SJSA1 (cell line): ENCODE measurements at places on chromosomes 16 and 17.

GRCh38 chr16:51756447-51757123, 605.5 kb upstream of the SALL1 start:
- DNase-seq: no peak

DNA sequence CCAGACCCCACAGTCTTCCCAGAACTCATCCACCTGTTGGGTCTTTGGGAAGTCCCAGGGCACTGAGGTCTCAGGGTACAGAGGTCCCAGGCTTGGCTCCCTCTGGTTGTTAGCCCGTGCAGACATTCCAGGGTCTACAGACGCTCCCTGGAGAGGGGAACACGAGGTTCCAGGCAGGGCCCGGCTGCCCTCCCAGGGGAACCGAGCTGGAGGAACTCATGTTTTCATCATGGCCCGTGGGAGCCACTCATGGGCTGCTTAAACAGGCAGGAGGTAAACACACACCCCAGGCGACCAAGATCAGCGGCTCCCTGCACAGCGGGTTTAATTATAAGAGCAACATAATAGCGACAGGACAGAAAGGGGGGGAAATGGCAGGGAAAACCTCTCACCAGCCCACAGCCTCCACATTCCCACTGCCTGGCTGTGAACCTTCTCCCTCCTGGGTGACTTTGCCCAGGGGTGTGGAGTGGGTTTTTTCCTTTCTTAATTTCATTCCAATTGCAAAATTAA, 36.5 kb downstream of the TRARG1 start:
- DNase-seq: no peak

DNA sequence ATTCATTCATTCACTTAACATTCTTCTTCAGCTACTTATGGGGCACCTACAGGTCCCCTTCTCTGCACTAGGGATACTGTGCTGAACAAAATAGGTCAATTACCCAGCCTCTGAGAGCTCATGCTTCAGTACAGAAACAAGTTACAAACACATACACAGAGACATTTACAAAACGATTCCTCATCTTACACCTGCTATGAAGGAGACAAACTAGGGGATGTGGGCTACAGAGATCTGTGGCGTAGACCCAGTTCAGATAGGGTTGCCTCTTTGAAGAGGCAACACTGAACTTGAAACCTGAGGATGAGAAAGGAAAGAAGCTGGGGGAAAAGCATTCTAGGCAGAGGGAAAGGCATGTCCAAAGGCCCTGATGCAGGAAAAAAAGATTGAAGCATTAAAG, 5.2 kb downstream of the IL21R start:
- no peak for DNase-seq

DNA sequence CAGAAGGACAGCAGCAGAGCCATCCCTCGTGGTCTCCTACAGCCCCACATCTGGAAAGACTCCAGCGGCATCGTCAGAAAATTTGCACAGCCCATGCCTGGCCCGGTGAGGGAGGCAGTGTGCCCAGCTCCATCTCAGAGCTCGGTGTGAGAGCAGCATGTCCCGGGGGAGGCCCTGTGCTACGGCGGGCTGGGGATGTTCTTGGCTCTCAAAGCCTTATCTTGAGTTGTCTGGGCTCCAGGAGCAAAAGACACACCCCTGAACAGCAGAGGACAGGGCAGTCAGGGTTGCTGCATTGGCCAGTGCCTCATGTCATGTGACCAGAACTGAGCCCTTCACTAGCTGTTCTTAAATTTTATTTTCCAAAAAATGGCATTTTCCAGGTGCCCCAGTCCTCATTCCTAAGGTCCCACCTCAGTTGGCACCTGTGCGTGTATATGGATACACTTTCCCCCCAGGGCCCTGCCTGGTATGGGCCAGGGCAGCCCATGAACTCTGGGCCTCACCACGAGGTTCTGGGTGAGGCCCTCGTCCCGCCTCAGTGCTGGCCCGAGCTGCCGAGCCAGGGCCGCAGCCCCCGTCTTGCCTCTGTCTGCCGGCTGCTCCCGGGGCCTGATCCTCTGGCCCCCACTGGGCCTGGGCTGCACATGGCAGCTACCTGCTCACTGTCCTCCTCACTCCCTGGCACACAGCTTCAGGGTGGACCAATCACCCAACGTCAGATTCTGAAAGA, 3.0 kb downstream of the NUDT16L1 start:
- DNase-seq: no peak

- DNase-seq: no peak
Measured at GRCh38 chr17:48645639-48646182, 19.6 kb upstream of the HOXB9 start.

- DNase-seq: no peak
Measured at GRCh38 chr17:80892900-80893603, 98.6 kb upstream of the CHMP6 start.

GRCh38 chr17:4810696-4811290, 3.8 kb downstream of the PLD2 start:
- DNase-seq: no peak

- DNase-seq: no peak
Measured at GRCh38 chr16:35221482-35222185, 1762.2 kb downstream of the TP53TG3F start.

DNA sequence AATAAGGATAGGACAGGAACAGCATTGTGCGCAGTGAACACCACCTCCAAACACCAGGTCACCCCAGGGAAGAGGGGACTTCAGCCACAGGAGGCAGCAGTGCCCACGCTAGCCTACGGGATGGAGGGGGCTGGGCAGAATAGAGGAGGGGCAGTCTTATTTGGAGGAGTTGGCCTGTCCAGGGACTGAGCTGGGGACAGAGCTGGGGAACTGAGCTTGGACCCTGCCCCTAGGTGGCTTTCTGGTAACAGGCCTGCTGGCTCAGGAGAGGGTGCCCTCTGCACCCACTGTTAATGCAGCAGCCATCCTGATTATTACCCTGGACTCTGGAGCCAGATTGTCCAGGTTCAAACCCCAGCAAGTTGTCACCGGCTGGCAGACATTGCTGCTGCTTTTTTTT, 9.3 kb downstream of the CCDC102A start:
- DNase-seq: no peak

- DNase-seq: no peak
Measured at GRCh38 chr16:26951950-26952349, 114.8 kb upstream of the C16orf82 start.

DNA sequence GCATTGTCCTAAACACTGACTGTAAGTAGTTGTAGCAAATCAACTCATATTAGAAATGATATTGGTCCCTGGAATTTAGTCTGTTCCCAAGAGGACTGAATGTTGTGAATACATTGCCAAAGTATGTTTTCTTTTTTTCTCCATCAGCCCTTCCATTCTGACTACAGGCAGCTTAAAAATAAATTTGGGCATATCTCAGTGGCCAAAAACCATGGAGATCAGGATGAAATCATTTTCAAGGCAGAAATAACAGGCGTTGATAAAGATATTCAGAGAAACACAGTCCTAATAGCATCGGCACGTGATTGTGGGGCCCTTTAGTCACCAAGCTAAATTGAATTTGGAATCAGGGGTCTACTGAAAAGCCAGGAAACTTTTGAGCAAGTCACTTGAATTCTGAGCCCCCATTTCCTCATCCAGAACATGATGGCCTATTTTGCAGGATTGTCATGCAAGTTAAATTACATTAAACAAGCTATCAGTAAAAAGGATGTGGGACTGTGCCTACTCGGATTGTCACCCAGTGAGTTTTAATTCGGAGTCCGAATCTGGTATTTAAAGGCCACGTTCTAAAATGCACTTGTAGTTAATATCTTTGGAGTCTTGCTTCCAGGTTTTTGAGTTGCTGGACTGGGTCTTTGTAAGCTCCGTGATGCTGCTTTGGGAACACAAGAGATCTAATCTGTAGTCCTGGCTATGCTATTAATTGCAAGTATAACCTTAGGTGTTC, 17.1 kb downstream of the HLF start:
- DNase-seq: no peak

- no peak for DNase-seq
Measured at GRCh38 chr16:79580453-79581191, 19.9 kb downstream of the MAF start.

GRCh38 chr17:63116967-63117830, 151.2 kb downstream of the TANC2 start:
- no peak for DNase-seq

DNA sequence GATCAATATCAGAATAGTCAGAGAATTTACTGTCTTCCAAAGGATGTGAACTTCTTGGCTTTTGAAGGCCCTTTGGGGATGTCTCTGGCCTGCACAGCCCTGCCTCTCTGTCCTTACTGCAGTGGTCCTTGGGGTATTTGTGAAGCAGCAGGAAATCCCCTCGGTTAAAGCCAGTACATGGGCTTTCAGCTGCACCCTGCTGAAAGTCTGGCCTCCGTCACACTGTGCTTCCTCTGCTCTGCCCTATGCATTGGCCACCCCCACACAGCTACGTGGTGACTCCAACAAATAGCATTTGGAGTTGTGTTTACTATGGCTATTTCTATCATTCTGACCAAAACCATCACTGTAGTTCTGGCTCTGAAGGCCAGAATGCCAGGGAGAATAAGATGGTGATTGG, 21.2 kb downstream of the SYCE1L start:
- no peak for DNase-seq

- DNase-seq: no peak
Measured at GRCh38 chr17:15981208-15981607, 18.3 kb downstream of the ZSWIM7 start.

- no peak for DNase-seq
Measured at GRCh38 chr17:50829332-50829731, 6.1 kb upstream of the WFIKKN2 start.

DNA sequence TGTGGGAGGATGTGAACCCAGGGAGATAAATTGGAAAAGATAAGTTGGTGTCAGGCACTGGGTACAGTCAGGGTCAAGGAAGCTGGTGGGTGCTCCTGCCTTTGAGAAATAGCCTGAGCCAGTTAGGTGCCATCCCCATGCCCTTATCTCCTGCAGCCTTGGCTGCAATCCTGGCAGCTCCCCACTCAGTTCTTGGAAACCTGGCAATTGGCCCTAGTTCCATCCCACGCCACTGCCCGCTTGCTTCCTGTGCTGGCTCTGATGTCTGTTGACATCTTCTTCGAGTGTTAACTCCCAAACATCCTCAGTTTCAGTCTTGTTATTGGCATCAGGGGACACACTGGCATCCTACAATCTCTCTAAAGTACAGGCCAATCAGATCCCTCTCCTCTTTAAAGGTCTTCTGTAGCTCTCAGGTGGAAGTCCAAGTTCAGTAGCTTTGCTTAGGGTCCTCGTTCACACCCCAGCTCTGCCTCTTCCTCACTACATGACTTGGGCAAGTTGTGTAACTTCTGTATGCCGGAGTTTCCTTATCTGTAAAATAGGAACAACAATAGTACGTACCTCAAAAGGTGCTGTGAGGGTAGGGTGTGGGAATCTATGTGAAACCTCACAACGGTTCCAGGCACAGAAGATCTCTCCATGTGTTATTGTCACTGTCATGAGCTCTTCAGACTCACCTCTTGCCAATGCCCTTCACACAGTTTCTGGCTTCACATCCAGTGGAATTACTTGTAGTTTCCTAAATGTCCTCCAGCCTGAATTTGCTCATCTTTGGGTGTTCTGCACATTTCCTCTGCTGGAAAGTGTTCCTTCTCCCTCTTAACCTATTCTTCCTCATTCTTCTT, 13.5 kb upstream of the PRKAR1A start:
- no peak for DNase-seq

- no peak for DNase-seq
Measured at GRCh38 chr16:10661737-10662136, 33.0 kb downstream of the TEKT5 start.

GRCh38 chr16:65394281-65394680, 272.4 kb upstream of the CDH11 start:
- no peak for DNase-seq

DNA sequence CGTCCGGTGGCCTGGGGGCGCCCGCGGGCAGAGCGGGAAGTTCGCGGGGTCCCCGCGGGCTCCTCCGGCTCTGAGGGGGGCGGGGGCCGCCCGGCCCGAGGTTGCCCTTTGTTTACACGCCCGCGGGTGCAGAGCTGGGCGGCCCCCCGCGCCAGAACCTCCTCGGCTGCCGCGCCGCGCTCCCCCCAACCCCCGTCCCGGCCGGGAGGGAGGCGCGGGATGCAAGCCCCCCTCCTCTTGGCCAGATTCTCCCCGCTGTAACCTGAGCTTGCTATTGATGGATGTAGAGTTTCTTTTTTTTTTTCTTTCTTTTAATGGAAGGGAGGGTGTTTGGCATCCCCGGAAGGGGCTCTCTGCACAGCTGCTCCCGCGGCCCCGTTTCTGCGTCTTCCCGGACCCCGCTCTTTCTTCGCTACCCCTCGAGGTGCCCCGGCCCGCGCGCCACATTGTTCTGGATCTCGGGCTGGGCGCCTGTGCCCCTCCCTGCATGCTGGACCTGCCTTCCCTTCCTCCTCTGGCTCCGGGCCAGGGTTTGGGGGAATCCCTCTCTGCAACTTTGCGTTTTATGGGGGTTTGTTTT, 646 bp downstream of the CBX2 start:
- DNase-seq: no peak

GRCh38 chr16:49970797-49971431, 54.1 kb upstream of the CNEP1R1 start:
- DNase-seq: no peak

DNA sequence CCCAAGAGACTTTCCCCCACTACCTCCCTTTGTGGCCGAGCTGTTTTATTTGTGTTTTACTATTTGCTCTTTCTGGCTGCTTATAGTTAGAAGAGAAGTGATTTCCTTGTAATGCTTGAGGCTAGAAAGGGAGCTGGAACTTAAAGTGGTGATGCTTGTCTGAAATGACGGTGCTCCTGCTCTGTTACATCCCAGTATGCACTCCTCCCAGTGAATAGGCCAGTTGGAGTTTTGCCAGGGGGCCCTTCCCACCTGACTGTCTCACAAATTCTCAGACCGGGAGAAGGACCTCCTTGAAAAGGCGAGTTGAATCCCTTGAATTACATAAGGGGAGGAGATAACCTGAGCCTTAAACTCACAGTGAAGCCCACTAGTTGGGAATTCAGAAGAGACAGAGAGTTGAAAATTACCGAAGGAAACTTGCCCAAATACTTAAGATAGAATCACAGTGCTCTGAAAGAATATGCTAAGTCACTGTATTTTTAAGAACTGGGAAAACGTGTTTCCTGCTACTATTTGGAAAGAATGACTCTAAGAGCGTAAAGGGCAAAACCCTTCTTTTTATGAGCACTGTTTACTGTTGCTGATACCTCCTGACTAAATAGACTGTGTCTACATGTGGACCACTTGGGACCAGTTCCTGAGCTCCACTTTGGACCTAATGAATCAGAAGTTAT, 84.7 kb upstream of the CLEC3A start:
- no peak for DNase-seq
